Activated CD8-positive, alpha-beta T cell treated with anti-CD3 and anti-CD28 coated beads, Interleukin-2, amount 10 ng/mL, durations not matched to agents 7 days and 5 days (primary cell): ENCODE measurements at places on chromosomes 1 and 21. TPM values are rescaled to one million over a fixed set of nuclear protein-coding genes. Genes with fewer than 3 reads are reported as not detected.
A peak's percentile ranks its signal among the peaks of the same experiment; 100 is the strongest.

The SLC35D1 gene
- 11.4 TPM for total RNA-seq

DNA sequence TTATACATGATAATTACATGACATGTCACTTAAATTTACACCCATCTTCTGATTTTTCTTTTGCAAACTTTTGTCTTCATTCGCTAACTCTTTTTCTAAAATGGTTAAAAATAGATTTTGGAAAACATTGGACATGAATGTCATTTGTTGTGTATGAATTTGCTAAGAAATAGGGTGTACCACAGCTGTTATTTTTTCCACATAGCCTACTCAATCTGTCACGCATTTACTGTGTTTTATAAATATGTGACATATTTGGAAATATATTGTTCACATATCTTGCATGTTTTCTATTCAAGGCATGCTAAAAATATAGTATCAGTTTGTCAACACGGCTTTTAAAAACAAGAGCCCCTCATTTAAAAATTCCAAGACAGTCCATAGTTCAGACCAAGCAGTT, 47.9 kb upstream of the TARBP1 start:
- DNase-seq: no peak

DNA sequence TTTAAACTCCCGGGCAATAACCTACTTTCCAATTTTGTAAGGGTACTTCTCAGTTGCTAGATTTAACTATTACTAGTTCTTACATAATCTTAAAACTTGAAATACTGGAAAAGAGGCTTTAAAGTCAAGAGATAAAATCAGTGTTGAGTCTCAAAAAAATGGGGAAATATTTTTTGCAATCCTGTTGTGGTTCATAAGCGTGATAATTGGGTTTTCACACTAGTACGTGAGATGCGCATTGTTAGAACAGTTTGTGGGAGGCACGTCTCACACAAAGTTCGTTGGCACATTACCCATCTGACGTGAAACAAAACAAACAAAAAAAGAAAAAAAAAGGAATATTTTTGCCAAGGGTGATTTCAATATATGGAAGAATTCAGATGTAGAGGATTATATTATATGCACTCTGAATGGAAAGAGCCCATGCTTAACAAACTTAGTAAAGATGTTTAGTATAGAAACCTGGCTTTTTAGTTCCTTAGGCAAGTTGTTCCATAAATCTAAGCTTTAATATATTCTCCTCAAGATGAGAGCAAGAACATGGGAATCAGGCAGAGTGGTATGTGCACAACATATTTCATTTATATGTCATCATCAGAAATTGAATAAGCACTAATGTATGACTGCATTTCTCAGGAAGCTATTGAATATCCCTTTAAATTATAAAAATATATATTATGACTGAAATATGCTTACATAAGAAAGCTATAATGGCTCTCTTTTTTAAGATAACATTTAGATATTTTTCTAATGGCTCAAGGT, 73.9 kb upstream of the TNFSF4 start:
- DNase-seq: no peak

DNA sequence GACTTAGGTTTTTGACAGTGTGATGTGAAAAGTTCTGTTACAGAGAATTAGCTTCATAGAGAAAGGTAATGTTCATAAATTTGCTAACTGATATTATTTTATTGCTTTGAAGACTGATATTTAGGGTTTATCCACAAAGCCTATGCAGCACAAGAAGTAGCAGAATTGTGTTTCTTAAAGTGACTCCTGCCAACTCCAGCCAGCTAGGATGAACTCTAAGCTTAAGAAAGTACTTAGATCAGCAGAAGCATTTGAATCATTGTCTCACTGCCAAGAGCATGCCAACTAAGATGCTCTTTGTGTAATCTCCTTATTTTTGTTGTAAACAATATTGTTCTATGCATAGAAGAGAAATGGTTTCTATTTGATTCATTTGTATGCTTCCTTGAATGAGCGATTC, 589.4 kb upstream of the ADGRL4 start:
- DNase-seq: no peak

DNA sequence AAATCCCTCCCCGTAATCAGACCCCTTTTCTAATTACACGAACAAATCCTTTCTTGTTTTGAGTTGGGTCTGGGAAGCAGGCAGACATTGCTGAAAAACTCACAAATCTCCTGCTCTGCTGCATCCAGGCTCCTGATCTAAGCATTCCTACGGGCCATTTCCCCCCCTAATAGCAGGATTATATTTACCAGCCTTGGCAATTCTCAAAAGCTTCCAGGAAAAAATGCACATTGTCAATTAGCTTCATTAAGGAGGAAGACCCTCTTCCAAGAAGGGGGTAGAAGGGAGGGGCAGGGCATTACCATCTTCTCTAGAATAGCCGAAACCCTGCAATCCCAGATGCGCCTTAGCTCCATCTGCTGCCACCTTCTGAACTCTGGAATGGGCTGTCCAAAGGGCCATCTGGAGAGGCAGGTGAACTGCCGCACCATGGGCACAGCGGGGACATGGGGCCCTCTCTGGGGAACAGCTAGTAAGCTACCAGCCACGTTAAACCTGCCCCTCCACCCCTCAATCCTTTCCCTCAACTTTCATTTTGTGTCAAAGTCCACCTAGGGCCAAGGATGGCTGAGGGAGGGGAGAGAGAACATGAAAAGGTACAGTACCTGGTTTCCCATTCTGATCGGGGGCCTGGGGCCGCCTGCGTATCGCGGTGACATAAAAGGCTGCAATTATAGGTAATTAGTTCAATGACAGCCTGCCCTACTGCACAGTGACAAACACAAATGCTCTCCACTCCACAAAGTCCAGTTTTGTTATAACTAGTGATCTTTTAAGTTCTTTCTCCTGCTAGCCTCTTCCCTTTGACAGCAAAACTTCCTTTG, 56.8 kb downstream of the MRPL37 start:
- no peak for DNase-seq

GRCh38 chr21:33011462-33011861, 14.3 kb upstream of the OLIG2 start:
- no peak for DNase-seq

GRCh38 chr1:198254948-198255347, 98.2 kb downstream of the NEK7 start:
- no peak for DNase-seq

- DNase-seq: no peak
Observed at GRCh38 chr1:209319057-209319432, 264.5 kb upstream of the CAMK1G start.

The CACNA1S gene
- total RNA-seq: not detected

DNA sequence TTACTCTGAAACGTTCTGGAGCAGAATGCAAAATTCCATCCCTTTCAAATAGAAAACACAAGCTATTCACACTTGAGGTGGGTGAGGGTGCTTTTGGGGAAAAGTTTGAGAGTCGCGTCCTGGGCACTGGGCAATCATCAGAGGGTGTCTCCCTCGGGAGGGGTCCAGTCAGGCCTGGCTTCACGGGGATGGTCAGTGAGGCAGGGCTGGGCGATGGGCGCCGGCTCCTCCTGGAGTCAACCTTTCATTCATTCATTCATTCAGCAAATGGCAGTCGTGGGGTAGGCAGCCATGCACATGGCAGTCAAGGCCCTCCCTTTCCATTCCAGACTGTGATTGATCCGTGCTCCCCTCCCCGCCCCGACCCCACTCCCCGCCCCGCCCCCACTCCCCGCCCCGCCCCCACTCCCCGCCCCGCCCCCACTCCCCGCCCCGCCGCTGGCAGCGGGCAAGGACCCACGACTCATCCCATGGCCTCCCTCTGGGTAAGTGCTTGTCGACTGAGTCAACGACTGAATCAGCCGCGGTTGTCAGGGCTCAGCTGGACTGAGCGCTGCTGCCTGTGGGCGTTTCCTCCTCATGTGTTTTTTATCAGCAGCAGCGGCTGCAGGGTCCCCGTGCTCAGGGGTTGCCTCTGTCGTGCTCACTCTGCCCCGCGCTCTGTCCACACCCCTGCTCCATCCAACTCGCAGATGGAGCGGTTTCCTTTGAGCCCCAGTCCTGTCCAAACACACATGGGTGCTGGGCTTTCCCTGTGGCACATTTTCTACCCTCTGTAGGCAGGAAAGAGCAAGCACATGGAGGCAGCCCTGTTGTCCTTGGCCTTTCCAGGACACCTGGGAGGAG, 12.5 kb upstream of the SPSB1 start:
- peak; percentile 37 for DNase-seq

- peak; percentile 94 for DNase-seq
Observed at GRCh38 chr1:33430692-33431593, at the start of gene PHC2. Gene PHC2, minus strand, starts transcription at chr1:33431095. Its CDS starts 55,556 bp downstream, at chr1:33375539.

DNA sequence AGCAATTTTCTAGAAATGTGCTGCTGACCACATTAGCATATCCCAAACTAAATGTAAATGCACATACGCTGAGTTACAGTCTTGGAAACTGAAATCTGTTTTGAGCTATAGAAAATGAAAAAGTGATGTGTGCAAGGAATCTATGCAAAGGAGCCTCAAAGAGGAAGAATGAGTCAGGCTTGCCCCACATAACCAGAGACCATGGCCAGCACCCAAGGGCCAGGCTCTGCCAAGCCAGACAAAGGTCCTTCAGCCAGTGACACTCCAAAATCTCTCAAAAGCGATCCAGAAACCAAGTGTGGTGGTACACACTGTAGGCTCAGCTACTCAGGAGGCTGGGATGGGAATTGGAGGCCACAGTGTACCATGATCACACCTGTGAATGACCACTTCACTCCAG, 195.2 kb downstream of the TOMM20 start:
- DNase-seq: no peak

DNA sequence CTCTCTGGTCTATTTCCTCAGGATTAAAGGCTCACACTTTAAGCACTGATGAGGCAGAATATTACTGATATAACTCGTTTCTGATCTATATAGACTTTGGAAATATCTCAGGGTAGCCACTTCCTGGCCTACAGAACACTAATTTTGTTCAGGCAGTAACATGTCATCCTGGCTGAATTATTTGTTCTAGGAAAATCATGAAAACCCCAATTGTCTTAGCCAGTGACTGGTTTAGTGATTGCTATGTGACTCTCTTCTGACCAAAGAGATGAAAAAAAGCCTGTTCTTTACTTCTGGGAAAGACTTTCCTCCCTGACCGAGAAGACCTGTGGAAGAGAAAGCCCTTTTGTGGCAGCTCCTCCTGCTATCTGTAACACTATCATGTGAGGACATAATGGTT, 453.7 kb downstream of the SETD4 start:
- DNase-seq: no peak

The CDC14A gene
- 26.7 TPM for total RNA-seq

- no peak for DNase-seq
Observed at GRCh38 chr21:36347278-36347961, 27.4 kb downstream of the MORC3 start.

- DNase-seq: no peak
Observed at GRCh38 chr1:202163281-202164270, 3.2 kb upstream of the PTPN7 start.

GRCh38 chr1:203607533-203607873, 19.1 kb upstream of the ATP2B4 start:
- DNase-seq: no peak

DNA sequence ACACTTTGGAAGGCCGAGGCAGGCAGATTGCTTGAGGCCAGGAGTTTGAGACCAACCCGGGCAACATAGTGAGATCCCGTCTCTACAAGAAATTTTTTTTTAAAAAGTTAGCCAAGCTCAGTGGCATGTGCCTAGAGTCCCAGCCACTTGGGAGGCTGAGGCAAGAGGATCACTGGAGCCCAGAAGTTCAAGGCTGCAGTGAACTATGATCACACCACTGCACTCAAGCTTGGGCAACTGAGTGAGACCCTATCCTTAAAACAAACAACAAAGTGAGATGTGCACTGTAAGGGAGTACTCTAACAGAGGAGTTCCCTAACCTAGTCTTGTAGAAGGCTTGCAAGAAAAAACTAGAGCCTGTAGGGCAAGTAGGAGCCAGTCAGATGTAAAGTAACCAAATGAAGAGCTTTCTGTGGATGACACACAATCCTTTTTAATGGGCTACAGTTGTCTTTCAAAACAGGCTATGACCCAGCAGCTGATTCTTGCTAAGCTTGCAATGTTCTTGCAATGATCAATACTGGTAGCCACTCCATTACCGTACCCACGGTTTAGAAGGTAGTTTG, 38.0 kb upstream of the SRP9 start:
- no peak for DNase-seq

- DNase-seq: no peak
Observed at GRCh38 chr1:2112280-2112701, 62.1 kb downstream of the PRKCZ start.

DNA sequence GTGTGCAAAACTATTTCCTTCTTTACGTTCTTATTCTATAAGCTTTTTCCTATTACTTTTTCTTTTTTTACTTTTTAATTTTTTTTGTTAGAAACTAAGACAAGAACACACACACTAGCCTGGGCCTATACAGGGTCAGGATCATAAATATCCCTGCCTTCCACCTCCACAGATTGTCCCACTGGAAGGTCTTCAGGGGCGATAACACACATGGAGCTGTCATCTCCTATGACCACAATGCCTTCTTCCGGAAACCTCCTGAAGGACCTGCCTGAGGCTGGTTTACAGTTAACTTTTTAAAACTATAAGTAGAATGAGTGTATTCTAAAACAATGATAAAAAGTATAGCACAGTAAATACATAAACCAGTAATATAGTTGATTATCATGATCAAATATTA, 10.3 kb upstream of the FAM89A start:
- DNase-seq: no peak

DNA sequence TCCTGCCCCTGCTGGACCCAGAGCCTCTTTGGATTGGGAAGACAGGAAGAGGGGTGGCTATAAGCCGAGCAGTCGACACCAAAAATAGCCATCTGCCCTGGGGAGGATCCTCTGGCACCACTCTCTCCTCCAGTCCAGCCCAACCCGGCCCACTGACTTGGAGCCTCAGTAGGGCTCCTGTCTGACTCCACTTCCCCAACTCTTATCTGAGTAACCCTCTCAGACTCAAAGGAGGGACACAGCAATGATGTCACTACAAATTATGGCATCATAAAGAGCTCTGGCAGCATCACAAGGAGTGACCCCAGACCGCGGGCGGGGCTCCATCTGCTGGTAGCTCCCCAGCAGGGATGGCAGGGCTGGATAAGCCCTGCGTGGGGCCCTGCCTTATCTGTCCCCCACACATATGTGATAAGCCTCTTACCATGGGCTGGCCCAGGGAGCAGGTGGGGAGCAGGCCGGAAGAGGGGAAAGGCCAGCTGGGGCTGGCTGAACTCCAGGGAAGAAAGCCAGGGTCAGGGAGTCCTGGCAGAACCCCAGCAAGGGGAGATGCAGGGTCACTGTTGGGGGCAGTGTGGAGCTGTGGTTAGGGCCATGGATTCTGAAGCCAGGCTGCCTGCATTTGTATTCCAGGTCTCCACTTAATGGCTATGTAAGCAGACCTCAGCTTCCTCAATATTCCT, 4.6 kb upstream of the SLC6A9 start:
- no peak for DNase-seq

- DNase-seq: no peak
Observed at GRCh38 chr1:201882665-201883132, 6.0 kb upstream of the SHISA4 start.

The CFAP57 gene
- total RNA-seq: not detected

- DNase-seq: no peak
Observed at GRCh38 chr1:223765036-223765718, 52.8 kb downstream of the CAPN2 start.

DNA sequence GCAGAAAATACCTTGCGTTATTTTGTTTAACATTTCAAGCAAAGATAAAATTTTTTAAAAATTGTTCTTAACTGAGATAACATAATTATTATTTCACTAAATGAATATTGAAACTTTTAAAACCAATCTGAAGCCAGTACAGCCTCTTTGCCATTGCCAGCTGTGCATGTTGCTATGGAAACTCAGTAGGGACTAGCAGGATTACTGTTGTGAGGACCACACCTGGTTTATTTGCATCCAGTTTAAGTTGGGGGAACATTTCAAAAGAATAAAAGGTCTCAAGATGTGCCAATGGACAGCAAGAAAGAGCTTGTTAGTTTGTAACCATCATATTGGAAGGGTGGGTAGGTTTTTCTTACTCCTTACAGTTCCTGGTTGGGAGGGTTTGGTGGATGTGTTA, 80.7 kb downstream of the POU2F1 start:
- no peak for DNase-seq
